ENCODE measurements at places on chromosomes 1 and 21.

GRCh38 chr1:88472298-88472697, 211.8 kb upstream of the PKN2 start:
- no peak for DNase-seq

- DNase-seq, result no peak
These were observed 195.5 kb upstream of the NCAM2 start for GRCh38 chr21:20802631-20803260.

DNA sequence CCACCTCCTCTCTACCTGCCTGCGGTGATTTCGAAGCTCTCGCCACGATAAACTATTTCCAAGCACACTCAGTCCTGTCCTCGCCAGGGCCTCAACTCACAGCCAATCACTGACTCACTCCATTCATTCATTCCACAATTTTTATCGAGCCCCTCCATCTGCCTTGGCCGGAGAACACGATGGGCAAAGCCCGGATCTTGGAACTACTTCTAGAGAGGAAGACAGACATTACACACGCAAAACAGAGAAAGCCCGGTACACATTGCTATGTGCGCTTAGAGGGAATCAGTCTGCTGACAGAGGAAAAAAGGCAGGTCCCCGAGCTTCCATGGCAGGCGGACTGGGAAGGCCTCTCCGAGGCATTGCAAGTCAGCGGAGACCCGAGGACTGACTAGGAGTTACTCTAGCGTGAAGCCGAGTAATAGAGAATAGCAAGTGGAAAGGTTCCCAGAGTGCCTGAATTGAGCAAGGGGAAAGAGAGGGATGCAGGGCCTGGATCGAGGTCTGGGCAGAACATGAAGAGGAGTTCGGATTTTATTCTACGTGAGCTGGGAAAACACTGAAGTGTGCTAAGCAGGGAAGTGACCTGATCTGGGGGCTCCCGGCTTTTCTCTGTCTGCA, 54.2 kb upstream of the DNAJC6 start:
- peak; percentile 18 for DNase-seq

DNA sequence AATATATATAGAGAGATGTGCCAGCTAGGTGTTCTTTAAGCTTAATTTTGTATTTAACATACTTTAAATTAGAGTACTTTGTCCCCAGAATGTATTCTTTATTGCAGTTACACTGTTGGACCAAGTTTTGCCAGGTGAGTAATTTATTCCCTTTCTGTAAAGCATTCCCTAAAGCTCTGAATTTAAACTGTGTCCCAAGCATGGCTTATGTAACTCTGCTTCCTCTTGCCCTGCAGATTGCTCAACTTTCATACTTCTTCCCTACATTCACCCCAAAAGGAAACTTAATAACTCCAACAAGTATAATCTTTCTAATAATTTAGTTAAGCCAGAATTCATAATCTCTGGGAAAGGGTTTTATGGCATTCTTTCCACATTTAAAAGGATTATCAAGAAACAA, 5.6 kb downstream of the LYPLAL1 start:
- DNase-seq, result no peak

Measured in fibroblast of skin of scalp (primary cell).